ENCODE measurements at places on chromosomes 3 and 15. TPM values are rescaled to one million over a fixed set of nuclear protein-coding genes. Genes with fewer than 3 reads are reported as not detected.

DISP2 gene
- 0.16 TPM for total RNA-seq

MYRIP gene
- 2.2 TPM for total RNA-seq

DNA sequence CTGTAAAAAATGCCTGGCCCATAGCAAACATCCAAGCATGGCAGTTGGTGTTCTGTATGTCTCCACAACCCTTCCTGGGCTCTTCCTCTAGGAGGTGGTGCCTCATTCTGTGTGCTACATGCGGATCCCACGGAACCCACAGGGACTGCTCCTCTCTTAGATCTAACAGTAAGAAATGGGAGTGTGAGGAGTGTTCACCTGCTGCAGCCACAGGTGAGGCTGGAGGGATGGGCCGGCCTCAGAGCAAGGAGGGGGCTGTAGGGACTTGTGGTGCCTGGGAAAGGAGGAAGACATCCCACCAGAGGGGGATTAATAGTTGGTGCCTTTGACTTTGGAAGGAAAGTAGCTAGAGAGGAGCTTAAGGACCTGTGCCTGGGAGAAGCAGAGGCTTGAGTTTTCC is 22.2 kb downstream of the SEMA3G start:
- peak; percentile 33 for DNase-seq

- no peak for DNase-seq
Measured at GRCh38 chr3:179174898-179175297, 26.7 kb downstream of the PIK3CA start.

GRCh38 chr3:48826451-48826850 is 21.2 kb downstream of the PRKAR2A start:
- no peak for DNase-seq

DNA sequence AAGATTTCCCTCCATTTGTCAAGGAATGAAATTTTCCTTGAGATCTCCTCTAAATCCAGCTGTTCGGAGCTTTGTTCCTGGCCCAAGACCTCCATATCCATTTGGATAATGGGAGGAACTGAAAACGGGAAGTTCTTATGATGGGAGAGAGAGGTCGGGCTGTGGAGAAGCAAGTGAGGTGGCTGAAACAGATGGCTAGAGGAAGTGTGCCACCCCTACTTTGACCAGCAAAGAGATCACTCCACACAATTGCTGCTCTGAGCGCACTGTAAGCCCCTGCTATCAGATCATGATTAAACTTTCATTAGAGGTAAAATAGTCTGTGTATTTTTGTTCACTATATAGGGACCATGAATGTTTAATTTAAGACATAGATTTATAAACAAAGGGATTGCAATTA is at the start of gene MINDY4B:
MINDY4B (minus strand) TSS at position 101 of the 400 bp plus-strand sequence; CDS start at position 101, 0 bp downstream.
- no peak for DNase-seq

DNA sequence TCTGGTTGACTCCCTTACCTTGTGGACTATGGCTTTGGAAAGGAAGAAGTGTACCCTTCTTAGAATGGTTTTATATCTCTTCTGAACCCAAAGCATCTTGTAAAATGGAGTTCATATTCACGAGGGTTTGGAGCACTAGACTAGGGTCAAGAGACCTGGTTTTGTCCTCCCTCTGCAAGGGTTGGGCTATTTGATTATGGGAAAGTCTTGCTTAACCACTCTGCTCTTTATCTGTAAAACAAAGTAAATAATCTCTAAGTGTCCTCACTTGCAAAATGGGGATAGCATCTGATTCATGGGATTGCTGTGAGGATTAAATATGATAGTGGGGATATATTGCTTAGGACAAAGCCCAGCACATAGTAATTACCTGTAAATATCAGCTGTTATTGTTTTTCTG is 17.9 kb upstream of the SLC2A2 start:
- no peak for DNase-seq

ZNF620 gene
- total RNA-seq, result 7.3 TPM

- no peak for DNase-seq
Measured at GRCh38 chr15:69319384-69320375, 21.0 kb downstream of the PAQR5 start.

- DNase-seq, result no peak
Measured at GRCh38 chr3:43926055-43926454, 235.3 kb downstream of the ABHD5 start.

ZPLD1 gene
- 0.36 TPM for total RNA-seq

GRCh38 chr3:107992976-107993684 is 97.7 kb downstream of the CD47 start:
- no peak for DNase-seq

- no peak for DNase-seq
Measured at GRCh38 chr3:4824926-4825325, 154.3 kb upstream of the BHLHE40 start.

DNA sequence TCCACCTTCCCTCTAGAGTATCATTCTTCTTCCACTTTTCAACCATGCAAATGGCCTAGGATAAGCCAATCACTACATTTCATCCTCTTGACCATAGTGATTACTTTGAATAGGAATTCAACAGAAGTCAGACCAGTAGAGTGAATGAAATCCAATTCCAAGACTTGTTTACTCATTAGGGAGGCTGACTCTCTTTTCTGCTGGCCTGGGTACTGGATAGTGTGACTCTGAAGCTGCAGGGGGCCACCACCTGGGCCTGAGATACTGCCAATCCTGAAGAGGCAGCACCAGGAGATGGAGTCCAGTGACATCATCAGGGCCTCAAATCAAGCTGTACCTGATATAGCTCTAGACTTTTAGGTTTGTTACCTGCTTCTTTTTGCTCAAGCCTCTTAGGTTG is 7.0 kb upstream of the FSTL1 start:
- DNase-seq, result no peak

GRCh38 chr3:80424951-80425350 is 657.2 kb upstream of the ROBO1 start:
- no peak for DNase-seq

GRCh38 chr3:15941958-15942357 is 144.2 kb upstream of the ANKRD28 start:
- no peak for DNase-seq

DNA sequence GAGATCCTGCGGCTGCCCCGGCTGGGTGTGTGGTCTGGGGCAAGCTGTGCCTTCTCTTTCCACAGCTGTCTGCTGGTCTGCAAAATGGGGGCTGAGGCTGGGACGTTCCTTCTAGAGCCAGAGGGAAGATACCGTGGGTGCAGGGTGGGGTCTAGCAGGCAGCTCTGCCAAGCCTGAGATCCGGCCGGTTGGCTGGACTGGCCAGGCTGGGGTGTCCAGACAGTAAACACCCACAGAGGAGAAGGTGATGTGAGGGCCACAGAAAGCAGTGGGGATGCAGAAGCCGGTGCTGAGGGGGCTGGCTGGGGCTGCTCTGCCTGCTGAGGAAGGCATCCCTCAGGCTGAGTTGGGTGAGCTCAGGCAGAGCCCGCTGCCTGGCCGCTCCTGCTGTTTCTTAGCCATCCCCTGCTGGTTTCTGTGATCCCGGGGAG is 46.1 kb downstream of the FBLN2 start:
- peak; percentile 52 for DNase-seq

CATSPER2 gene
- 6.9 TPM for total RNA-seq

DNA sequence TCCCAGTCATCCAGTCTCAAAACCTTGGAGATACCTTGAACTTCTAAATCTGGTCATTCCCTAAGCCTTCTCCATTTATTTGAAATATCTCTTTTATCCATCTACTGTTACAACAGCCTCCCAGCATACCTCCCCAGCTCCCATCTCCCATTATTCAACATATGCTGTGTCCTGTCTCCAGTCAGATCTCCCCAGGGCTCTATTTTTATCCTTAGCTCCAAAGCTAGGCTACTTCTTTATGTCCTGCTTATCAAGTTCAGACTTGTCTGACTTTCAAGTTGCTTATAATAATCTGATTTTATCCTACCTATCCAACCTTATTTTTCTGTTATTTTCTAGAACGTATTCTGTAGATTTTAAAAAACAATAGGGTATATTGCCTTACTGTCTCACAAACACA is 44.2 kb downstream of the IQGAP1 start:
- DNase-seq, result no peak

GRCh38 chr3:191328962-191329653 is at the start of gene CCDC50:
Gene CCDC50, plus strand, starts transcription at chr3:191329394. Its CDS starts 281 bp downstream, at chr3:191329675.
- DNase-seq, result peak; percentile 93

DNA sequence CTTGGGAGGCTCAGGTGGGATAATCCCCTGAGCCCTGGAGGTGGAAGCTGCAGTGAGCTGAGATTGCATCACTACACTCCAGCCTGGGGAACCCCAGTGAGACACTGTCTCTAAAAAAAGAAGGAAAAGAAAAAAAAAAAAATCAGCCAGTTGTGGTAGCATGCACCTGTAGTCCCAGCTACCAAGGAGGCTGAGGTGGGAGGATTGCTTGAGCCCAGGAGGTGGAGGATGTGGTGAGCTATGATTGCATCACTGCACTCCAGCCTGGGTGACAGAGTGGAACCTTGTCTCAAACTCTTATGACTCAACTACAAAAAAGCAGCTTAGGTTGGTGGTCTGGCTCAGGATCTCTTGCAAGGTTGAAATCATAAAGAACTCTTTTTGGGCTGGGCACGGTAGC is 19.3 kb upstream of the GPX1 start:
- no peak for DNase-seq

GRCh38 chr15:51190424-51191068 is 95.8 kb upstream of the TNFAIP8L3 start:
- no peak for DNase-seq

- no peak for DNase-seq
Measured at GRCh38 chr15:44193651-44194322, 1.3 kb downstream of the FRMD5 start.

GP5 gene
- total RNA-seq, result not detected

UNC13C gene
- 1.1 TPM for total RNA-seq

DNA sequence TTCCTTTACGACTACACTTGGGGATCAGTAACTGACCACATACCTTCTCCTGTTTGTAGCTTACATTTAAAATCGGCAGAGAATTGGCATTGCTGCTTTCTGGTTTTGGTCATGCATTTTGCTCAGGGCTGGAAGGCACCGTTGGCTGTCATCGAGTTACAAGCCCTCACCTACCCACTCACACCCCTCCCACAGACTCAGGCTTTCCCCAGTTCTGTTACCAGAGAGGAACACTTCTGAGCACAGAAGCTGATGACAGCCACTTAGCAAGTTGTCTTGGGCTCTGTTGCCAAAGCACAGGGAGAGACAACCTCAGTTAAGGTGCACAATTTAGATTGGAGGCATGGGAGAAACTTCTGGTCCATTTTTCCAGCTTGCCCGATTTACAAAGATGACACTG is 204.8 kb upstream of the TOPAZ1 start:
- no peak for DNase-seq
